ENCODE measurements at places on chromosomes 3 and 15.

DNA sequence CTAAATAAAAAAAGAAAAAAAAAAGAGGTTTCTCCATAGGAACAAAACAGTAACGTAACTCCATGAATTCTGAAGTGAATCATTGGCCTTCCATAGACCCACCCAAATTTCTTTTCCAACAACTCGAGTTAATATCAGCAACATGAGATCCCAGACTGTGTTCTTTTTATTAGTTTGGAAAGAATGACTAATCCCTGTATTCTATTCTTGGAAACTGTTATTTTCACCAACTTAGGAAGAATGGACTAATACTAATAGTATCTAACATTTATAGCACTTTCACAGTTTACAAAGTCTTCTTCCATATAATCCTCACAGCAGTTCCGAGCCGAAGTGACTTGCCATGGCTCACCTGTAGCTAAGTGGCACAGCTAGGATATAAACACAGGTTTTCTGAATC is 72.7 kb upstream of the SLC4A7 start:
- no peak for ATAC-seq

- ATAC-seq, result no peak
Measured at GRCh38 chr3:173733029-173733652, 335.6 kb downstream of the NLGN1 start.

DNA sequence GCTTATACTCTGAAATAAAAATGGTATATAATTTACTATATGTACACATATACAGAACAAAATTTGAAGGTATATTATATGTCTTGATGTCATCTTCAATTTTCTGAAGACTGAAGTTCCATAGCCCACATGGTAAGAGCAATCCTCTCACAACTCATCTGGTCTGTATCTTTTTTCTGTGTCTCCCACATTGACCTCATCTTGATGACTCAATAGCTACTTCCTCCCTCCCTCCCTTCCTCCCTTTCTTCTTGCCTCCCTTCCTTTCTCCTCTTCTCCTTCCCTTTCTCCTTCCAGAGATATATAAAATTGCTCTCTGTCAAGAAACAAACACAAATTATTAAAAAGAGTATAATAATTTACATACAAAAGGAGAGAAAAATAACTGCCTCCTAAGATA is 268.5 kb downstream of the SQOR start:
- no peak for ATAC-seq

DNA sequence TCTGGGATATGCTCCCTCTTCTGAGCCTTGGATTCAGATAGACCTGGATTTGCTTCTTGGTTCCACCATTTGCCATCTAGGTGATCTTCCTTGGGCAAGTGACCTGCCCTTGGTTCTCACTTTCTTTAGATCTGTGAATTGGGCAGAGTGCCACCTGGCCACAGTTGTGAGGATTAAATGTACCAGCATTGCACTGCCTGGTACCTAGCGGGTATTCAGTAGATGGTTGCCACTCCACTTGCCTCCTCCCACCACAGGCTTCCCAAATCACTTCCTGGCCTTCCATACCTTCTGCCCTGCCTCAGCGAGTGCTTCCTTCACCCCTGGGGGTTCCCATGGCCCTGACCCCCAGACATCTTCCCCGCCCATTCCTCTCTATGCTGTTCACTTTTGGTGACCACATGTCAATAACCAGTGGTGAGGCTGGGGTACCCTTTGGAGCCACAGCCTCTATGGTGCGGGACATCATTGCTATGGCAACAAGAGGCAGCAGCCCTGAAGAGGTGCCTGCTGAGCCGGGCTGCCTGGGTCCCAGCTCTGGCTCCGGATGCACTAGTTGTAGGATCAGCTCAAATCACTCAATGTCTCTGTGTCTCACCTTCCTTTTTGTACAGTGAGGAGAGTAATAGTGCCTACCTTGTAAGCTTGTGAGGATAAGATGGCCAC is 40.5 kb downstream of the CMTM7 start:
- ATAC-seq, result no peak

DNA sequence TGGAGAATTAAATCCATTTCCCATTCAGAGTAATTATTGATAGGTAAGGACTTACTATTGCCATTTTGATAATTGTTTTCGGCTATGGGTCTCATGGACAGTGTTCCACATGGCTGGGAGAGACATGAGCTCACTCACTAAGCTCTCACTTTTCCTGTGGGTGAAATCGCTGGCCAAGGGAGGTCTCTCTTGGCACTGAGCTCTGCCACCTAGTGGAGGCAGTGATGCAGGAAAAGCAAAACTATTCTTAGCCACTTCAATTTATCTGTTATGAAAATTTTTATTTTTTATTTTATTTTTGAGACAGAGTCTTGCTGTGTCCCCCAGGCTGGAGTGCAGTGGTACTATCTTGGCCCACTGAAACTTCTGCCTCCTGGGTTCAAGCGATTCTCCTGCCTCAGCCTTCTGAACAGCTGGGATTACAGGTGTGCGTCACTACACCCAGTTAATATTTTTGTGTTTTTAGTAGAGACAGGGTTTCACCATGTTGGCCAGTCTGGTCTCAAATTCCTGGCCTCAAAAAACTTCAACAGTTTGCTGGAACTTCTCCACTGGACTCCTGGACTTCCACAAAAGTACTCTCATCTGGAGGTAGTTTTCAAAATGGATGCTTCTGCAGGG is 4.7 kb upstream of the RNF13 start:
- ATAC-seq, result no peak

- ATAC-seq, result no peak
Measured at GRCh38 chr3:22988566-22988965, 214.6 kb upstream of the UBE2E2 start.

DNA sequence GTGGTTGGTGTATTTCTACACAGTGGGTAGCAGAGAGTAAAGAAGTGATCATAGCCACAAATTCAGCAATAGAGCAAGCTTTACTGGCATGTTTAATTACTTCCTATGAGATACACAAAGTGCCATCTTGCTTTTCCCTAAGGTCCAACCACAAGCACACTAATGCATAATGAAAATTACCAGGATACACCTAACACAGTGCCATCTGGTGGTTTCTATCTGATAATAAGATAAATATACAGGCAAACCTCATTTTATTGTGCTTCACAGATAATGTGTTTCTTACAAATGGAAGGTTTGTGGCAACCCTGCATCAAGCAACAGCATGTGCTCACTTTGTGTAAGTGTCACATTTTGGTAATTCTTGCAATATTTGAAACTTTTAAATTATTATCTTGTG is 223.0 kb downstream of the NSUN3 start:
- no peak for ATAC-seq

- ATAC-seq, result no peak
Measured at GRCh38 chr3:151299006-151299405, 17.6 kb downstream of the GPR87 start.

GRCh38 chr15:73968461-73968860 is 23.6 kb downstream of the STOML1 start:
- no peak for ATAC-seq

DNA sequence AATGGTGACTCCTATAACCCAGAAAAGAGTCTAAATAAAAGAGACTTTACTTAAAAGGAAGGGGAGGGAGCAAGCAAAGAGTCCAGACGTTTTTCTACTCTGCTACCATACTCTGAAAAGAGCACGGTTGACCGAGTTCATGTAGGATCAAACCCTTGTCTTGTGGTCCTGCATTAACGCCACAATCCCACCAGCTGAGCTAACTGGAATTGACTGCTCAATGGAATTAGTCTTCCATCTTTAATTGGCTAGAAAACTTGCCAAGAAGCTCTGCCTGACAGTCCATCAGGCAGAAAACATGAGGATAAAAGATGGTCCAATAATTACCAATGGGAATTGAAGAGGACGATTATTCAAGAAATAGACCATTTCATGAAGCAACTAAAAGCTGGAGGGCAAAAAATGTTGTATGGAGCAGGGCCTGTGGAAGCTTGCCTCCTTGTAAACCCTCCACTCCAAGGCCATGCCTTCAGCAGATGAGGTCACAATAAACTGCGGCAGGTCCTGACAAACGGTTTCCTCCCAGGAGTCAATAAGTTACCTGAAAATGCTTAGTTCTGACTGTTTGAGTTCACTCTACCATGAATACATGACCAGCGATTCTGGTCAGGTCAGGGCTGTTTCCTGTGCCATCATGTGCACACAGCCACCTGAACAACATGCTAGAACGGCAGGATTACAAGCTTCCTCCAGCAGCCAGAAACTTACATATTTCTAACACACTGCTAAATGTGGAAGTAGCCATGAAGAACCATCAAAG is 35.6 kb upstream of the ARHGEF3 start:
- ATAC-seq, result peak; percentile 67

DNA sequence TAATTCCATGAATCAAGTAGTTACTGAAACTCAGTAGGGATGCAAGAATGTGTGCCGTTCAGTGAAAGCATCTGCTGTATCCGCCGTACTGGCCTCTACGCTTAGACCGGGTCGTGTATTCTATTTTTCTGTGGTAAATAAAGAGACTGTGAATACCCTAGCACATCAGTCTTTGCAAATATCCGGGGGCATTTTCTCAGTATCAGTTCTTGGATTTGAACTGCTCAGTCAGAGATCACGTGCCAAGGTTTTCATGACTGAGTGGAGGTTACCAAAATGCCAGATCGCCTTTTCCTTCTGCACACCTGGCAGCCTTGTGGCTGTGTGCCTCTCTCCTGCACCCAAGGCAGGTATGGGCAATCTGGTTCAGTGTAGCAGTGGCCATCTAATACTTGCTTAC is 377.0 kb downstream of the OCA2 start:
- no peak for ATAC-seq

DNA sequence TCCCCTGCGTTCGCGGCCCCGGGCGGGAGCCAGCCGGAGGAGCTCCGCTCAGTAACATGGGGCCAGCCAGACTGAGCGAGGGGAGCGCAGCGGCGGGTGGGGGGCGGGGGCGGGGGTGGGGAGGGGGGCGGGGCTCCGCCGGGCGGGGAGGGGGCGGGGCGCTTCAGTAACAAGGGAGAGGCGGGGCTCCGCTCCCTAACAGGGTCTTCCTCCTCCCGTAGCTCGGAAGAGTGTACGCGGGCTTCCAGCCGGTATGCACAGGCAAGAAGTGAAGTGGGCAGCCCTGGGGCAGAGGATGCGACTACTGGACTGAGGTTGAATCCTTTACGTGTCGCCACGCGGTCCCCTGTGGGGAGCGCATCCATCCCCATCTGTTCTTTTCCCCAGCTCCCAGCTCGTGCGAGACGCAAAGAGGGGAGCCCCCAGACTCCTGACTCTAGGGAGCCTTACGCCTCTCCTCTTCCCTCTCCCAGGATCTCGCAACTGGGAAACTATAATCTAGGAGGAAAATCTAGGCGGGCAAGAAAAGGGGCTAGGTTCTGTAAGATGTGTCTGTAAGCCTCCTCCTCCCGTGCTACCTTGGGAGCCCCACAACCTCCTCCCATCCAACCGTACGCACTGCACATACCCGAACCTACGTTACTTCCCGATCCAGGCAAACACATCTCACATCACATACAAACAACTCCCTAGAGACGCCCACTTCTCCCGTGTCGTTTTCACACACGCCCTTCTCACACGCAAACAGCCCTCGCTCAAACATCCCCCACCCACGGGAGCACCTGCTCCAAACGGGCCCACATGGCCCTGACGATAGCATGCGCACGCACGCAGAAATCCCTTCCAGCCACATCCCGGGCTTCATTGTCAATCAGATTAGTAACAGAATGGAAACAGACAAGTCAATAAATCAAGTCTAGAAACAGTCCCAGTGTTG is at the start of gene SHF:
Gene SHF (minus strand): TSS at position 73 of the 937 bp plus-strand sequence. CDS start 15 bp downstream, at position 58.
- peak; percentile 83 for ATAC-seq

DNA sequence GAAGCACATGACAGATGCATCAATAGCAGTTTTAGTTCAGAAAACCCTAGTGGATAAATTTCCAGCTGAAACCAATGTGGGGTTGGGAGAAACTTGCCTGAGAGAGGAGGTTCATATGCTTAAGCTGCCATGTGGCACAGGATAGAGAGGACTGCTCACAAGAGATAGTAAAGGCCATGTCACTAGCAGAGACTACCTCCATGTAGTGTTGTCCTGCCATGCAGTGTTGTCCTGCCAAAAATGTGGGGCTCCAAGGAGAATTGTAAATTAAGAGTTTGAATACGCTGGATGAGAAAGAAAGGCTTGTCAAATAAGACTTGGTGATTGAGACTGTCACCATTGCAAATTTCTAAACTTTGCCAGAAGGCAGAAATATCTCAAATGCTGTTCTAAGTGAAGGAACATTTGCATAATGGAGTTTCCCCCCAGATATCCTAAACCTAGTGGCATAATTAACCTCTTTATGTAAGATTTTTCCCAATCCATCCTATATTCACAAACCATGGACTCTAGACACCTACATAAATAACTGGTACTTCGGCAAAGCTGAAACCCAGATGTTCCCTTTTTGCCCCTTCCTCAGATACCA is 938.3 kb upstream of the ALCAM start:
- no peak for ATAC-seq

- no peak for ATAC-seq
Measured at GRCh38 chr15:48828906-48829305, 18.0 kb upstream of the CEP152 start.

- ATAC-seq, result no peak
Measured at GRCh38 chr3:21524133-21524532, 226.9 kb downstream of the ZNF385D start.

- ATAC-seq, result no peak
Measured at GRCh38 chr3:54743755-54744154, 184.1 kb downstream of the LRTM1 start.

- ATAC-seq, result no peak
Measured at GRCh38 chr3:36373084-36373483, 7.2 kb upstream of the STAC start.

DNA sequence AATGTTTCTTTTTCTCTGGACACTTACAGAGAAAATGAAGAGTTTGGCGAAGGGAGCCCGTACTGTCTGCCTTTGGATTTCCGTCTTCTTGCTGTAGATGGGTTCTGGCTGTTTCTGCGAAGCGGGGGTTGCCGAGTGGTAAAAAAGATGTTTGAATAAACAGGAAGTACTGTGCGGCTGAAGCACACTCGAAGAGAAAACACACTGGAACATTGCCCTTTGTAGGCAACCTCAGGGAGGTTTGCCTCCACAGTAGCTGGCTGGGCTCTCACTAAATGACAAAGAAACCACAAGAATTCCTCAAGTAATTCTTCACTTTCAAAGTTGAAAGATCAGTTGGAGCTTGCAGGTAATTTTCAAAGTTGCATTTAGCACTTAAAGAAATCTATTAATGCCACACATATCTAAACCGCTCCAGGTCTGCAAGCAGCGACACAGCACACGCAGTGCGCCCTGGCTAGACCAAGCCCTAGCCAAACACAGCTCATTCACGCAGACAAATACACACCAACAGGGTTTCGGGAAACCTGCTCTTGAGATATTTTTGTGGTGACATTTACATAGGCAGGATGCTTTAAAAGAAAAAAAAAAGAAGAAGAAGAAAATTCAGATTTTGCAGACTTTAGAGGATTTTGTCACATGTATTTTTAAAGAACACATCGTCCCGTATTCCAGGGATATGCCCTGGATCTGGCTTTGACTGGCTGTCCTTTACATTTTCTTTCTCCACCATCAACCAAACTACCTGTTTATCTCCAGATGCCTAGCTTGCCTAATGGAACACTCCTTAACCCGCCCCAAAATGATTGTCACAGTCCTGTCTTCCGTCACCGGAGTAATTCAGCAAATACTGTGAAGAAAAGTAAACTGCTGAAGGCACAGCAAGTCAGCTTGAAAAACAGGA is 452.8 kb downstream of the FOXP1 start:
- peak; percentile 86 for ATAC-seq

All from stimulated activated memory B cell treated with anti-CD40 and anti-IgM and Interleukin-4, amounts not matched to agents 10 μg/mL and 1 μg/mL and 100 μg/mL, for 72 hours (primary cell).